Activated CD8-positive, alpha-beta memory T cell treated with anti-CD3 and anti-CD28 coated beads for 48 hours (primary cell): ENCODE measurements at places on chromosomes 6 and 20.

DNA sequence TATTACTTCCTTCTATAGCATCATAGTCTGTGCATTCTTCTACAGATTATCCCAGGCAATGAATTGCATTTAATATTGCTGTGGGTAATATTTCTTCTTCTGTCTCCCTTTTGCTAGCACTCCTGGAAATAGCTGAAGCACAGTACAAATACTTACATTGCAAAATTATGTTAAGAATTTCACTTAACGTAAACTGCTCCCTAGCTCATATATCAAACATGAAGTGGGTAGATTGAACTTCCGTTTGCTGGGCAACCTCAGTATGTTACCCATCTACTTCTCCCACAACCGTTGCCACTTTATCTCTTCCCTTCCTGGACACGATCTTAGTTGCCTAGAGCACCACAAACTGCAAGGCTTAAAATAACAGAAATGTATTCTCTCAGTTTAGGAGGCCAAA is 963.3 kb downstream of the KIF16B start:
- no peak for DNase-seq

GRCh38 chr6:150600301-150601017 is 774 bp downstream of the PLEKHG1 start:
- DNase-seq: peak; percentile 26

GRCh38 chr6:11237956-11238355 is 5.5 kb upstream of the NEDD9 start:
- DNase-seq: no peak

DNA sequence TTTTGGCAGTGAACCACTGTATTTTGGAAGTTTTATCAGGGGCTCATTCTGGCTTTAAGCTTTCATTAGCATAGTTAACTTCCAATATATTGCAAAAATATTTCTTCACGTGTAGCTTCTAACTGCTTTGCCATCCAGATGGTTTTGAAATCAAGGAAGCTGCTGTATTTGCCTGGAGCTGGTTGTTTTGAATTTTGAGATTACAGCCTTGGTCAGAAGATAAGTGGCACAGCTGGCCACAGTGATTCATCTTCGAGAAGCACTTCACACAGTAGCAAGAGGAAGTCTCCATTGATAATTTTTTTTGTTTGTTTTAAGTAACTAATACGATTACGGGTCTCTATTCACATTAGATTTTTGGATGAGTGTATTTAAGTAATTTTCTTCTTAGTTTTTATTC is 3.8 kb downstream of the APCDD1L start:
- no peak for DNase-seq

DNA sequence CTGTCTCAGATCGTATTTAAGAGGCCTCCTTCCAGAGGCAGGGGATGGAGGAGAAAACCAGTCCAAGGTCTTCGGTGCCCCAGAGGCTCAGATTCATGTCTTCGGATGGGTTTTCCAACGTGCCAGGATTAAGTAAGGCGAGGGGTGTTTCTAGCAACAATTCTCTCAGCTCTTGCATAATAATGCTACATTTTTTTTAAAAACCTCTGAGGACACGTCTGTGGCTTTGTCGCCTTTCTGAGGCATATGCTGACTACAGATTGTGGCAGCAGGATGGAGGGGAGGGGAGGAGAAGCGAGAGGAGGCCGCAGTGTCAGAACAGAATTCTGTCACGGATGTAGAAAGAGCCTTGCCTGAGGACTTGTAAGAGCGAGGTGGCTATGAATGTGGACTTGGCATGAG is 17.7 kb upstream of the CCDC167 start:
- DNase-seq: no peak

GRCh38 chr6:126033696-126034095 is 47.4 kb downstream of the TRMT11 start:
- DNase-seq: no peak

GRCh38 chr6:160431791-160432404 is 83.7 kb downstream of the SLC22A3 start:
- DNase-seq: no peak

- DNase-seq: no peak
Measured at GRCh38 chr20:47293631-47294030, 62.9 kb downstream of the ZMYND8 start.

DNA sequence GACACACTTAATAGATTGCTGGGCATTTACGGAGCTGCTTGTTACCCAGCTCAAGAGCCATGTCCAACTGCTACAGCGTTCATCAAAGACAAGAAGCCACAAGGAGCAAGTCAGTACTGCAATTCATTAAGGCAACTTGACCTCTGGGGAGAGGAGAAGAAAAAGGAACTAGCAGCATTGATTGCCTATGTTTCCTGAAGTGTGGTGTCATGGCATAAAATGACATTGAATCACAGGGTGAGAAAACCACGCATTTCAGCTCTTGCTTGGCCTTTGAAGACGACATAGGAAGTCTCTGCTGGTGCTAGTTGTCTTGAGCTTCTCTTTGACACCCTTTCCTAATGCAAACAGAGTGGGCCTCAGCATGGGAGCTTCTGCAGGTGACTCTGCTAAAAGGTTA is 139.1 kb downstream of the CDH26 start:
- no peak for DNase-seq

GRCh38 chr6:116326181-116326671 is 44.5 kb upstream of the DSE start:
- no peak for DNase-seq

DNA sequence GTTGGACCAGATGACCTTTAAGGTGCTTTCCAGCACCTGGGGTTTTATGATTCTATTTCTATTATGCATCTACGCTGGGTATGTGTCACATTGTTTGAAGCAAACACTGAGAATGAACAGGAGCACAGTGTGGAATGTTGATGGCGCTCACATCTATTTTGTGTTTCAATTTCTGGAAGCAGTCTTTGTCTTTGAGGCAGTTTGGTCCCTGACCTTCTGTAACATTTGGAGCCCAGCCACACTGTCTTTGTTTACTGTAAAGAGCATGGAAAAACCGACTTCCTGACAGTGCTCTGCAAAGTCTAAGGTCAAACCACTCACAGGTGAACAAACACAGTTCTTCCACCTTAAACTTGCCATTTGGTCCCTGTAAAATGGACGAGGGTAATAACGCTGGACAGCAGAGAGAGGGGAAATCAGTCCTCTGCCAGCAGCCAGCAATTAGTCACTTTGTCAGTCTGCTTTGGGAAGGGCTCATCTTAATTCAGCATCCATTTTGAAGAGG is 155.5 kb downstream of the PRL start:
- no peak for DNase-seq

DNA sequence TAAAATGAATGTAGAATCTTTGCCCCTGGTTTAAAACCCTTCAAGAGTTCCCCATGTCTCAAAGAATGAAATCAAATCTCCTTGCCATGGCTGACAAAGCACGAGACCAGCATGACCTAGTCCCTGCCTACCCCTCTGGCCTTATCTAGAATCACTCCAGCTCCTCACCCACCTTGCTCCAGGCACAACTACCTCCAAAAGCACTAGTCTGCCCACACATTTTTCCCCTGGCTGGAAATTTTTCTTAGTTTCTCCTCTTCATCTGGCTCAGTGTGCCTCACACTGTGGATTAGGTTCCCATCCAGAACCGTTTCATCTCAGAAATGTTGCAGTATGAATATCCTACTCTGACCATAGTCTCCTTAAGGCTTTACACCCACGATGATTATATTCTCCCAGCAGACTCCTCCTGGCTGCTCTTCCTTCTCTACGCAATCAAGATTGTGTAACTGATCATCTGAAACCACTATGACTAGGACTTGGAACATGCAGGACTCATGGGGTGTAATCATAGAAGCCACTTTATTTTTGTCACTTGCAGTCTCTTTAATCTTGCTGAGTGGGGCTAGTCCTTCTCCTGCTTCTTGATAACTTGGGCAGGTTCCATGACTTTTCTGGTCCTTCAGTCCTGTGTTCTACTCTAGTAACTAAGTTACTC is 7.8 kb upstream of the MRS2 start:
- no peak for DNase-seq

- DNase-seq: no peak
Measured at GRCh38 chr6:145206247-145206907, 528.9 kb downstream of the EPM2A start.

- no peak for DNase-seq
Measured at GRCh38 chr6:78076371-78076770, 423.5 kb downstream of the MEI4 start.

DNA sequence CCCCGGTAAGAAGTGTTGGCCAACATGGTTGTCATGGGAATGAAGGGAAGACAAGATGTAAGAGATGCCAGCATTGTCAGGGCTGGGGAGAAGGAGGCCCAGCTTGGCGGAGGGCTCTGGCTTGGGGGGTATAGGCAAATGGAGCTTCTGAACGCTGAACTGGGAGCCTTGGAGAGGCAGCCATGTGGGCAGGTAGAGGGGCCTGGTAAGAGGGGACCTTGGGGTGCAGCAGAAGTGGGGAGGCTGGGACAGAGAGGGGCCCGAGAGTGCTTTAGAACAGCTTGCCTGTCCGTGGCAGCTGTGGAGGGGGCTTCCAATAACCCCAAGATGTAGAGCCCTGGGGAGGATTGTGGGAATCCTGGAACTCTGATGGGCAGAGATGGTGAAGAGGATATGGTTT is 3.0 kb downstream of the SLC22A1 start:
- DNase-seq: no peak

- no peak for DNase-seq
Measured at GRCh38 chr20:56166781-56167465, 81.6 kb upstream of the MC3R start.

GRCh38 chr6:20826378-20826777 is 292.1 kb downstream of the CDKAL1 start:
- DNase-seq: no peak

GRCh38 chr6:107082045-107082444 is 33.3 kb downstream of the BEND3 start:
- no peak for DNase-seq

DNA sequence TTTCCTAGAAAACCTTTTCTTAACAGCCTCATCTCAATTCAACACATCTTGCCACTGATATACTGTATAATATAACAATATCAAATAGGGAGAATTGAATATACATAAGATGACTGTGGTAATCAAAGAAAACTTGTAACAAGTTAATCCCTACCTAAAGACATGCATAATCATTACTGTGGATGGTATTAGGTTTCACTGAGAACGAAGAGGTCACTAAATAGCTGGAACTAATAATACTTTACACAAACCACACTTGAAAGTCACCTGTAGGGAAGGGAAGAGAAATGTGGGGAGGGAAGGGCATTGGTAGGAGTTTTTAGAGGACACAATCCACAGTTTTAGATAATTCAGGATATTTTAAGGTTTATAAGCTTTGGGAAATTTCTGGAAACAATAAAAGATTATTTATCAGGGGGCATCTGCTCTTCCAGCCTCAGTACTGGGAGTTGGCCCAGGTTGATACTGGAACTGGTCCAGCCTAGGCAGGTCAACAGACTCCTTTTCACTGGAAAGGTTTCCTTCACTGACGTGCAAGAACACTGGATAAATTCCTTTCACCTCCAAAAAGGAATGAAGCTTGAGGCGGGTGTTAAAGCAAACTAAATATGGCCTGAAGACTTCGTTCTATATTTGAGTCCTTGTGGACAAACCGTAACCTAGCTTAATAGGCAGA is 44.0 kb downstream of the MAP7 start:
- no peak for DNase-seq

- no peak for DNase-seq
Measured at GRCh38 chr6:22636452-22636851, 67.1 kb downstream of the HDGFL1 start.

GRCh38 chr6:138109042-138109997 is 2.1 kb upstream of the PERP start:
- DNase-seq: peak; percentile 34

DNA sequence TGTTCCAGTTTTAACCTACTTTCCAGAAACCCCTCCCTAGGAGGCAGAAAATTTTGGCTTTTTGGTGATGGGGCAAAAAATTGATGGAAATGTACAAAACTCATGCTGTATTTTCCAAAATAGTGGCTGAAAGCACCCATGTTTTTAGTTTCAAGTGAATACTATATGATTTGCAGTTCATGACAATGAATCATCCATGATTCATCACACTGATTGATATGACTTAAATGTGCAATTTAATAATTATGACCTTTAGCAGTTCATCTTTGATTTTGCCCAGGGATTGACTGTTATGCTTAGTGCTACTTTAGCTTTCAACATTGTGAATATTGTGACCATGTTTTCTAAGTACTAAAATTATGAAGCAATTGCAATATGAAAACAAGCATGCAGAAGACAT is 478.7 kb downstream of the HTR1B start:
- DNase-seq: no peak

- DNase-seq: no peak
Measured at GRCh38 chr6:145875496-145876211, 61.1 kb upstream of the FBXO30 start.

GRCh38 chr6:109383438-109383940 is 1.2 kb upstream of the CD164 start:
- DNase-seq: no peak

DNA sequence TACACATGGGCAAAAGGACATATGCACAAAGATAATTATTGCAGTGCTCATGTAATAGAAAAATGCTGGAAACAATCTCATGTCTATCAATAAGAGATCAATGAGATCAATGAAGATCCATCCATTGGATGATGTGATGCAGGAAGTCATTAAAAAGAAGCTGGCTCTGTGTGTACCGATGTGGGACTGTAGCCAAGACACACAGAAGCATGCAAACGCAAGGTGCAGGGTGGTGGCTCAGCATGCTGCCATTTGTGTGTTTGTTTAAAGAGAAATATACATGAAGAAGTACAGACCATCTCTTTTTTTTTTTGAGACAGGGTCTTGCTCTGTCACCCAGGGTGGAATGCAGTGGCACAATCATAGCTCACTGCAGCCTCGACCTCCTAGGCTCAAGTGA is 33.1 kb upstream of the KCNB1 start:
- DNase-seq: no peak

DNA sequence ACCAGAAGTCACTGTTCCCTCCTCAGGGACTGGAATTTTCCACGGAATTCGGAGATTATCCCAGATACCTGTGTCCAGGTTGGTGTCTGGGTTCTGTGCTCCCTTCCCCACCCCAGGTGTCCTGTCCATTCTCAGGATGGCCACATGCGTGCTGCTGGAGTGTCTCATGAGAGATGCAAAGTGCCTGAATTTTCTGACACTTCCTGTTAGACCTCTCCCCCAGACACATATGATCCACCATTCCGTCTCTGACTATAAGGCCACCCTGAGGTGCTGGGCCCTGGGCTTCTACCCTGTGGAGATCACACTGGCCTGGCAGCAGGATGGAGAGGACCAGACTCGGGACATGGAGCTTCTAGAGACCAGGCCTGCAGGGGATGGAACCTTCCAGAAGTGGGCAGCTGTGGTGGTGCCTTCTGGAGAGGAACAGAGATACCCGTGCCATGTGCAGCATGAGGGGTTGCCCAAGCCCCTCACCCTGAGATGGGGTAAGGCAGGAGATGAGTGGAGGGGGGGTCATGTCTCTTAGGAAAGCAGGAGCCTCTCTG is 14.4 kb upstream of the HLA-A start:
- no peak for DNase-seq

- no peak for DNase-seq
Measured at GRCh38 chr6:83808005-83808404, 45.2 kb upstream of the RIPPLY2 start.

GRCh38 chr6:55868771-55869479 is 6.5 kb downstream of the BMP5 start:
- no peak for DNase-seq
